ENCODE measurements at places on chromosomes 5 and 9.

GRCh38 chr5:178304016-178304415 is 71.4 kb upstream of the PHYKPL start:
- DNase-seq, result no peak

DNA sequence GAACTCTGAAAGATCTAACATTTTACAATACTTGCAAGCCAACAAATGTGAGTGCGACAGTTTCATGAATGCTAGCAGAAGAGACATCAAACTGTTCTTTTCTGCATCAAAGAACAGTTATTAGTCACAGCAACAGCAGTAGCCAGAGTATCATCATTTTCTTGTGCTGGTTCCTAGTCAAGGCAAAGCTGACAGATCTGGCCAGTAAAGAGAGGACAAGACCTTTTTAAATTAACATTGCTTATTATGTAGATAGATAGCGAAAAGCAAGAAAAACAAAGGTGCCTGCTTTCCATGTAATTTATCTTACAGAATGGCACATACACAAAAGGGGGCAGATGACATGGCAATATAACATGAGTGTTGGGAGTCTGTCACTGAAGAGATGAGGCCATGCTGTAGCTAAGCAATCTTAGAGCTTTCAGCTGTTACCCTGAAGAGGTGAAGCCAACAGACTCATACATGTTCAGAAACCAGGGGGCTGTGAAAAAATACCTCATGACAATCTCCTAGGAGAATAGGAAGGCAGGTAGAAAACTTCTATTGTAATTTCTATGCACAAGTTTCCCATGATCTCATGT is 626.6 kb upstream of the TYRP1 start:
- DNase-seq, result no peak

- no peak for DNase-seq
Measured at GRCh38 chr9:121721770-121722169, 70.3 kb downstream of the DAB2IP start.

DNA sequence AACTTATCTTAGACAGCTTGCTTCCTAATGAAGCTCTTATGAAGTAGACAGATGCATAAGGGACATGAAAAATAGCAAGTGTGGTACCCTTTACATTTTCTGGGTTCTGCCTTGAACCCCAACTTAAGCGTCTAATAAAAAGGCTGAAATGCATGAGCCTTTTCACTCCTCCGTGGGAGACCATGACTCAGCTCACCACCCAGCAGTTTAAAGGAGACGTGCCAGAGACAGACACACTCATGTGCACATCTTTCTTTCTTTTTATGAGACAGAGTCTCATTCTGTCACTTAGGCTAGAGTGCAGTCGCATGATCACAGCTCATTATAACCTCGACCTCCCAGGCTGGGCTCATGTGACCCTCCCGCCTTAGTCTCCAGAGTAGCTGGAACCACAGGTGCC is 22.3 kb downstream of the CTXN3 start:
- no peak for DNase-seq

GRCh38 chr5:71882826-71883741 is 164.0 kb downstream of the CARTPT start:
- no peak for DNase-seq

DNA sequence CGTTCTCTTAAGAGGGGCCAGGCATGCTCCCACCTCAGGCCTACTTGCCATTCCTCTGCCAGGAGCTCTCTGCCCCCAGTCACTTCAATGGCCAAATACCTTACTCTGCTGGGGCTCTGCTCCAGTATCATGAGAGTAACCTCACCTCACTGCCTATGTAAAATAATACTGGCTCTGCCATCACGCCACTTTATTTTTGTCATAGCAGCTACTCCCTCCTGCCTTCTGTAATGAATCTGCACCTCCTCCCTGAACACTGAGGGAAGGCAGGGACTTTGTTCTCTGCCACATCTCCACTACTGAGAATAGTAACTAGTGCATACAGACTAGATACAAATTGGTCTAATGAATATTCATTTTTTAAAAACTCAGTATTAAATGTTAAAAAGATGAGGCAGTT is 33.8 kb downstream of the MACROH2A1 start:
- DNase-seq, result peak; percentile 9

GRCh38 chr9:23545728-23546127 is 280.3 kb downstream of the ELAVL2 start:
- no peak for DNase-seq

- no peak for DNase-seq
Measured at GRCh38 chr9:18720691-18721090, 246.7 kb downstream of the ADAMTSL1 start.

DNA sequence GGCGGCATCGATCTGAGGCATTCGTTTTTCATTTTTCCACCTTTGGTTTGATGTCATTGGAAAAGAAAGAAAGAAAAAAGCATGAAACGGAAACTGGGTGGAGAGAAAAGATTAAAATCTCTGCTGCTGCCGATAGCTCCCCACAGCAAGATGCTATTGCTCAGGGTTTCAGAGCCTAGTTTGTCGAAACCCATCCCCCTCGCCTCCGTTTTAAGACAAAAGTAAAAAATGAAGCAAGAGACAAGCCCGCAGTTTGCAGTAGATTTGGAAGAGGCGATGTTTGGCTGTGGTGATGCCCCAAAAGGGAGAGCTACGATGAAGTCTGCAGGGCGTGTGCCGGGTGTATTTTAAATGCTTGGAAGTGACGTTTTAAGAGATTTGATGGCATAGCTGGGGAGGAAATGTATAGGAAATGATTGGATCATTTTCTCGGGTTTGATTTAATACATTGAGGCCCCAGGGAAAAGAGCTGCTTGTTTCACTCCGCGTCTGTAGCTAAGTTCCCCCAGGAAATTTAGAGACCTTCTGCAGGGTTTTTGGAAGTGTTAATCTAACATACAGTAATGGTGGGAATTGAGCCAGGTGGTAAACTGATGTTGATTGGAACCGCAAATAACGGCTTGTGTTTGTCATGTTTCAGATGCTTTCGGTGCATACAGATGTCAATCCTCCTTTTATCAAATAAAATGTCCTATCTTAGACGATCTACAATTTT is 909 bp downstream of the NDFIP1 start:
- DNase-seq, result no peak

DNA sequence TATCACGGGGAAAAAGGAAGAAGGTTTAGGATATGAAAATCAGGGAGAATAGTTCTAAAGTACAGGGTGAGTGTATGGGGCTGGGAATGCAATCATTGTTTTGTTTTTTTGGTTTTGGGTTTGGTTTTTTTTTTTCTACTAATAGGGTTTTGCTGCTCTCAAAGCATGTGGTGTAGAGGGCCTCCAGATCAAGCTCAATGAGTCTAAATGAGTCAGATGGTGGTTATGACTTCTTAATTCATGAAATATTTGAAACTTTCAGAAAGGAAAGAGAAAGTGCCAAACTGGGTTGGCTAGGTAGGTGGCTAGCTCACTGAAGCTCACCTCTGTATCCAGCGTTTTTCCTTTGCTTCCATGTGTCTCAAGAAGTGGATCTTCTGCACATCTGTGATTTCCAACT is 10.7 kb downstream of the OR1L8 start:
- no peak for DNase-seq

- DNase-seq, result no peak
Measured at GRCh38 chr9:18479405-18479804, 5.5 kb downstream of the ADAMTSL1 start.

- no peak for DNase-seq
Measured at GRCh38 chr9:83239747-83240146, 176.8 kb upstream of the RASEF start.

GRCh38 chr5:27093279-27093678 is 54.9 kb upstream of the CDH9 start:
- no peak for DNase-seq

GRCh38 chr9:2230362-2230761 is 215.2 kb downstream of the SMARCA2 start:
- no peak for DNase-seq

DNA sequence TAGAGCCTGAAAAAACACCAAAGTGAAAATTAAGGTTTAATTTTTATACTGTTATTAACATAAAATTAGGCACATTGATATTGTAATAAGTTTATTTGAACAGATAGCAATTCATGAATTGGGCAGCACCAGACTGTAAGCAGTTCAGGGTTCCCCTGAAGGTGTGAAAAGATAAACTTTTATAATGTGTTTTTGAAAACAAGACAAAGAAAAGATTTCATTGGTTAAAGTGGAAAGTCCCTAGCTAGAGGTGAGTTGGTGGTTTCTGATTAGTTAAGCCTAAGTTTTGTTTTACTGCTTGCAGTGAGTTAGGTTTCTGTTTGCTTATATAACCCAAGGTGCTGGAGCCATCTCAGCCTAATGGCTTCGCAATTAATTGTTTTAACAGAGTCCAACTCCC is 96.5 kb upstream of the RPS23 start:
- no peak for DNase-seq

GRCh38 chr9:79880626-79881025 is 308.9 kb downstream of the TLE4 start:
- DNase-seq, result no peak

GRCh38 chr5:40646266-40646665 is 33.4 kb upstream of the PTGER4 start:
- no peak for DNase-seq

DNA sequence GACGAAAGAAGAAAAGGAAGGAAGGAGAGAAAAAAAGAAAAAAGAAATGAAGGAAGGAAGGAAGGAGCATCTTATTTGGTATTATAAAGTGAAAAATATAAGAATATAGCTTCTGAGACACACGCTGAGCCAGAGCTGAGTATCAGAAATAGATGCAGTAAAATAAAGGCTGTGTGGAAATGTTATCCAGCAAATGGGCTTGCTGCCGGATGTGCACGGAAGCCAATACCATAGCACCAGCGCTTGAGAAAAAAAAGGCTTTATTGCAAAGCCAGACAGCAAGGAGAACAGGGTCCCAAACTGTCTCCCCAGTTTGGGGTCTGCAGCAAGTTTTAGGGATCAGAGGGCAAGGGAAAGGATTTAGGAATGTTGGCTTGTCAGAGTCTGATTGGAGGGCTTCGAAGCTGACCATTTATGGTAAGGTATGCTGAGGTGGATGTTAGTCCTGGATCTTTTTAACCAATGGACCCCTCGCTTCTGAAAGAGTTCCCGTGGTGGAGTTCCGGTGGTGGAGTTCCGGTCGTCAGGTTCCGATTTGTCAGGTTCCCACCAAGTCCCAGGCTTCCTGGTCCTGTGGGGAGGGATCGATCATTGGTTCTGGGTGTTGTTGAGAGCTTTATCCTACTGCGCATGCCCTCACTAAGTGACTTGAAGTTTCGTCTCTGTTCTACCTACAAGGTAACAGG is 70.4 kb downstream of the SFXN1 start:
- DNase-seq, result no peak

GRCh38 chr9:137590469-137591383 is at the start of gene ZMYND19:
Gene ZMYND19 (minus strand): TSS chr9:137590512. CDS start chr9:137590263, 249 bp downstream.
- DNase-seq, result peak; percentile 88

DNA sequence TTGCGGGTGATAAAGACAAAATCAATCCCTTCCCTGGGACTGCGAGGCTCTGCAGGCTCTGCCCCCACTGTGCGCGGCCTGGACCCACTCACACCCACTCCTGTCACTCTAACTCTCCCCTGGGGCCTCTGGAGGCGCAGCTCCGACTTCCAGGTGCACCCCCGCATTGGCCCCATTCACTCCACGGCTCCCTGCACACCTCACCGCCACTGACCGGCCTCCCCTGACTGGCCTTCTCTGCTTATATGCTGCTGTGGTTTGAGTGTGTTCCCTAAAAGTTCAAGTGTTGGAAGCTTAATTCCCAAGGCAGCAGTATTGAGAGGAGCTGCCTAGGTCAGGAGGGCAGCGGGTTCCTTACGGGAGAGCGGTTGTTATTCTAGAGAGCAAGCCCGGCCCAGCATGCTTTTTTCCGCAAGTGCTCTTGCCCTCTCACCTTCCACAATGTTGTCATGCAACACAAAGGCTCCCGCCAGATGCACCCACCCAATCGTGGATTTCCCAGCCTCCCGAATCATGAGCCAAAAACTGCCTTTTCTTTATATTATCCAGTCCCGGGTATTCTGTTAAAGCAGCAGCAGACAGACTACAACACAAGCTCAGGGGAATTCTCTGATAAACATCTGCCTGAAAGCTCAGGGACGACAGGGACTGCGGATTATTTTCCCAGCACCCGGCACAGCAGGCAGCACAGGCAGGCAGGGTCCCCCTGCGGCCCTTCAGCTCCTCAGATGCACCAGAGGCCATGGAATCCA is 73.5 kb upstream of the LRRTM2 start:
- DNase-seq, result no peak

GRCh38 chr5:122704247-122705036 is 70.4 kb upstream of the SNX2 start:
- no peak for DNase-seq

DNA sequence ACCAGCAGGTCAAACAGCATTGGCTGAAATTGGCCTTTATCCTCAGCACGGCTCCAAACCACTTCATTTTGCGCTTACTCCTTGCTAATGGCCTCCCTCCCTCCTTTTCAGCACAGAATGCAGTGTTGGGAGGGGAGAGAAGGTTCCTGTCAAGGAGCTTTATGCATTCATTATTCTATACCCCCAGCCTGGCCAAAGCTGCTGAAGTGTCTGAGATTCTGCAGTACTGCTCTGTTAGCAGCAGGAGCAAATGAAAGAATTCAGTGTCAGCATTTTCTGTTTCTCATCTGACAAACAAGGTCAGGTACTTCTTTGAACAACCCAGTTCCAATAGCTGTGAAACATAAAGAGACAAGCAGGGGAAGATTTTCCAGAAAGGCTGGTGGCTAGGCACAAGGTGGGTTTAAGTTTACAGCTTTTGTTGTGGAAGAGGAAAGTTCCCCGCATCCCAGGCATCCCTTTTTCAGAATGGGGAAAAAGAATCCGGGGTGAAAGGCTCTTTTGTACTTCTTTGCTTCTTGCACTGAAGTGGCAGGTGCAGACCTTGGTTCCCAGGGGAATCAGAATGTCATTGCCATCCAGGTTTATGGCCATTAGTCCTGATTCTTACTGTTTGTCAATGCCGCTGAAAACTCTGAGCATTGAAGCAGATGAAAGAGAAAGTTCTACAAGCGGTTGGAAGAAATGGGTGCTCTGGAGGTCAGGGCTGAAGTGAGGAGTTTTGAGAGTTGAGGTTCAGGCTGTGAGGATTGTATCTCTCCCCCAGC is 109.3 kb upstream of the APC start:
- DNase-seq, result no peak

DNA sequence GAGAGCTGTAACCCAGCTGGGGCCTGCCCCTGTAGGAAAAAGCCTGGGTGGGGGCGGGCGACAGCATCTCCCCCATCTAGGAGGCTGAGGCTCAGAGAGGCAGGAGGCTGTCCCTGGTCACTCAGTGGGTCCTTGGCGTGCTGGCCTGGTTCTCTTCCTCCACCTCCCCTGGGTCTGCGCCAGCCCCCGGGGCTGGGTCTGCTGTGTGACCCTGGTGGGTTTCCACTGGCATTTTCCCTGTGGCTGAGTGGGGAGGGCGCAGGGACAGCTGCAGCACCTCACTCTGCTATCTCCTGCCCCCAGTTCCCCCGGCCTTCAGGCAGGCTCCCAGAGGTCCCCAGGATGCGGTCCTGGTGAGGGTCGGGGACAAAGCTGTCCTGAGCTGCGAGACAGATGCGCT is 59.5 kb upstream of the ASS1 start:
- DNase-seq, result no peak

DNA sequence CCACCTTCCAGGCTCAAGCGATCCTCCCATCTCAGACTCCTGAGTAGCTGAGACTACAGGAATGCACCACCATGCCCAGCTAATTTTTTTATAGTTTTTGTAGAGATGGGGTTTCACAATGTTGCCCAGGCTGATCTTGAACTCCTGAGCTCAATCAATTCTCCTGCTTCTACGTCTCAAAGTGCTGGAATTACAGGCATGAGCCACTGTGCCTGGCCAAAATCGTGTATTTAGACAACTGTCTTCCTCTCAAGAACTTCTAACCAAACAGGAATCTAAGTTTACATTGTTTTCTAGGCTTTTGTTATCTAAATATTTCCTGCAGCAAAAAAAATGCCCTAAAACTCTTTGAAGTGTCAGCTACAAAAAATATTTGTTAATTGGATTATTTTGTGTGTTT is 78.8 kb downstream of the NLN start:
- DNase-seq, result no peak

- no peak for DNase-seq
Measured at GRCh38 chr9:114677418-114677817, 4.6 kb downstream of the TEX48 start.
